ENCODE measurements at places on chromosomes 11 and 22. TPM values are rescaled to one million over a fixed set of nuclear protein-coding genes. Genes with fewer than 3 reads are reported as not detected.

DNA sequence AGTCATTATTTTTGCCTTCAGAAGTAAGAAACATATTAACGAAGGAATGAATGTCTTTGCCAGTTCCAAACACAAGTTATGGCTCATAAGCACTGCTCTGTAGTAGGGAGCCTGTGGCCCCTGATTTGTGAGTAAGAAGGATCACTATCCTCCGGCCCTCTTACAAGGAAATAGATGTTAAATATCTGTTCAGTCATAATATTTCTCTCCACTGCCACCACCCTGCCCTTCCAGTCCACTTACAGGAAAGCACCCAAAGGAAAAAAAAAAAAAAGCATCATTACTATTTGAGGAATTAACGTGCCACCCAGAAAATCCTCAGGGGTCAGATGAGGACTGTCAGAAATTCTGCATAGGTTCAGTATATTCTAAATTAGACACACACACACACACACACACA is 123.4 kb downstream of the ETS1 start:
- DNase-seq, result no peak

GRCh38 chr11:66974724-66975404 is at the start of gene C11orf86:
C11orf86 (plus strand) TSS chr11:66975304; CDS start chr11:66975363, 59 bp downstream.
- DNase-seq, result no peak

DNA sequence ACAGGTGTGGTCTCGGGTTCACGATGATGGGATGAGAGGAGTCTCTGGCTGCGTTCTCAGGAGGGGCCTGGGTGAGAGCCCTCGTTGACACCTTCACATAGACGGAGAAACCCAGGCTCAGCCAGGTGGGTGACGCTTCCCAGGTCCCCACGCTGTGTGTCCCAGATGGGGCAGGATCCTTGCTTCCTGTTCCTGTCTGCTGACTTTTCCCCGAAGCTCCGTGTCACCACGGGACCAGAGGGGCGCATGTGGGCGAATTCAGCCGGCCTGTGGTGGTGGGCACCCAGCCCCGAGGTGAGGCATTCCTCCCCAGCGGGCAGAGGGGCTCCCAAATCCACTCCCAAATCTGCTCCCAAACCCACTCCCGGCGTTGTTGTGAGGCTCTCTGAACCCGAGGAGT is 732.8 kb downstream of the BRD1 start:
- no peak for DNase-seq

GRCh38 chr11:4881860-4882500 is at the start of gene OR51T1:
OR51T1 (plus strand) TSS chr11:4881900; CDS start chr11:4881900, 0 bp downstream.
- peak; percentile 37 for DNase-seq

GRCh38 chr22:18024956-18025720 is 777 bp upstream of the MICAL3 start:
- DNase-seq, result no peak

DNA sequence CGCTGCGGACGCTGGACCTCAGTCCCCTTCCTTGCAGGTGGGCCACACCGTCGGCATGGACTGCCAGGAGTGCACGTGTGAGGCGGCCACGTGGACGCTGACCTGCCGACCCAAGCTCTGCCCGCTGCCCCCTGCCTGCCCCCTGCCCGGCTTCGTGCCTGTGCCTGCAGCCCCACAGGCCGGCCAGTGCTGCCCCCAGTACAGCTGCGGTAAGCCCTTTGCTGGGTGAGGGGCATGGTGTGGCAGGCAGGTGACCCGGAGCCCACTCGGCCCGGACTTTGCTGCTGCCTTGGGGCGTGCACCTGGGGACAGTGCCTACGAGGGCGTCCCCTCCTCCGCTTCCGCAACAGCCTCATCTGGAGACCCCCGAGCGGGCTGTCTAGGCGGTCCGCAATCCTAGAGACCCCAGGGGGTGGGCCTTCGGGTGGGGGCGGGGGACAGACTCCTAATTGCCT is 25.4 kb upstream of the MUC5B start:
- DNase-seq, result no peak

DNA sequence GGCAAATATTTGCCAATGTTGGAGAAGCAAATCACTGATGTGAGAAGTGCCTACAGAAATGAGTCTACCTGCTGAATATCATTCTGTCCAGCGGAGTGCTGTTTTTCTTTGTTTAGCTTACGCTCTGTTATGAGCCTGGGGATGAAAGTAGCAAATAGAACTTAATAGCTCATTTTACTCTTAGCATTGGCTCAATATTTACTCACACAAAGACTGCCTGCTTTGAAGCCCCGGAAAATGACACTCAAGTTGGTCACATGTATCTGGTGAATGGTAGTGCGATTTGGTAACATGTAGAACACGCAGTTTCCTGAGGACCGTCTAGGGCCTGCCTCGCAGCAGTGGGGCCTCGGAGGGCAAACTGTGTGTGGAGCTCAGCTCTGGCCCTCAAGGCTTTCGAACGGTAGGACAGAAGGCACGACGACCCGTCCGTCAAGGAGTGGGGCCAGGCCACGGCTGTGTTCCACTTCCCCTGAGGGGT is 38.9 kb downstream of the TBC1D22A start:
- DNase-seq, result no peak

DNA sequence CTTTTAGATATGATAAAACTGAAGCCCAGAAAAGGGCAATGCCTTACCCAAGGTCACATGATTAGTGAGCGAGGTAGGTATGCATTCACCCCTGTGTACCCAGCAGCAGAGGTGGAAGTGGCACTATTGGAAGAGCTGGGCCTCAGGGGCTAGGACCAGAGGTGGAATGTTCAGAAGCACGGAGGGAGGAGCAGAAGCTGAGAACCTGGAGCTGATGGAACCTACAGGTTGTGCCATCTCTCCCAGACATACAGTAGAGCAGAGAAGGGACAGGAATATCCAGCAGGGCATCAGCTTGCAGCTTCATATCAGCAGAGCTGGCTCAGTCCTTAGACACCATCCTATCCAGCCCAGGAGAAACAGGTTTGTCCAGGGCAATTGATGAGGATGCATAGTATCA is 14.6 kb upstream of the FCHSD2 start:
- no peak for DNase-seq

GRCh38 chr11:112828421-112828820 is 132.8 kb upstream of the NCAM1 start:
- DNase-seq, result no peak

DNA sequence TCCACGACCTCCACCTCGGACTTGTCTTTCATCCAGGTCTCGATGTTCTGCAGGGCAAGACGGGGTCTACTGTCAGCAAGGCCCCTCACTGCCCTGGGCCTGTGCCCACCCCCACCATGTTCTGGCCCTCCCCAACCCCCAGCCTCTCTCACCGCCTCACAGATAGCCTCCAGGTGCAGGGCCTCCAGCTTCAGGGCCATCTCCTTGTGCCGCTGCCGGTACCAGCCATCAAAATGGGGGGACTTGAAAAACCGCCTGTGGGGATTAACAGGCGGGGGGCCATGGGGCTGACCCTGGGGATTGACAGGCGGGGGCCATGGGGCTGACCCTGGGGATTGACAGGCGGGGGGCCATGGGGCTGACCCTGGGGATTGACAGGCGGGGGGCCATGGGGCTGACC is 4.9 kb upstream of the PLXNB2 start:
- DNase-seq, result no peak

The C11orf16 gene
- not detected for polyA plus RNA-seq

The SLC6A5 gene
- polyA plus RNA-seq, result not detected

The BLID gene
- polyA plus RNA-seq, result not detected
